ENCODE measurements at places on chromosomes 12 and 14. TPM values are rescaled to one million over a fixed set of nuclear protein-coding genes. Genes with fewer than 3 reads are reported as not detected.

Gene PTPRB
- 0.24 TPM for total RNA-seq

DNA sequence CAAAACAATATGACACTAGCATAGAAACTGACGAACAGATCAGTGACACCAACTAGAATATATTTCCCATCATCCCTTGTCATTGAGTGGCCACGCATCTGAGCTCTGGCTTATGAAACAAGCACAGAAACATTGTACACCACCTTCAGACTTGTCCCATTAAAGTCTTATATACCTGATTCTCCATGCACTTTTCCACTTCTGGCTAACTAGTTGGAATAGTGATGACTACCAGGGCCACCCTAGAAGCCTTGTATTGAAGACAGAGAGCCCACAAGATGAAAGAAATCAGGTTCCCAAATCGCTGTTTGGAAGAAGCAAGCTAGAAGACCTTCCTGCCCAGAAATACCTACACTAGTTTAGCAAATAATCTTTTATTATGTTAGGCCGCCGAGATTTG, 99.7 kb upstream of the PPM1H start:
- ATAC-seq, result no peak

- ATAC-seq, result no peak
Observed at GRCh38 chr12:95225645-95226212, 8.1 kb downstream of the VEZT start.

- ATAC-seq, result no peak
Observed at GRCh38 chr14:76272774-76273173, 103.2 kb upstream of the ESRRB start.

DNA sequence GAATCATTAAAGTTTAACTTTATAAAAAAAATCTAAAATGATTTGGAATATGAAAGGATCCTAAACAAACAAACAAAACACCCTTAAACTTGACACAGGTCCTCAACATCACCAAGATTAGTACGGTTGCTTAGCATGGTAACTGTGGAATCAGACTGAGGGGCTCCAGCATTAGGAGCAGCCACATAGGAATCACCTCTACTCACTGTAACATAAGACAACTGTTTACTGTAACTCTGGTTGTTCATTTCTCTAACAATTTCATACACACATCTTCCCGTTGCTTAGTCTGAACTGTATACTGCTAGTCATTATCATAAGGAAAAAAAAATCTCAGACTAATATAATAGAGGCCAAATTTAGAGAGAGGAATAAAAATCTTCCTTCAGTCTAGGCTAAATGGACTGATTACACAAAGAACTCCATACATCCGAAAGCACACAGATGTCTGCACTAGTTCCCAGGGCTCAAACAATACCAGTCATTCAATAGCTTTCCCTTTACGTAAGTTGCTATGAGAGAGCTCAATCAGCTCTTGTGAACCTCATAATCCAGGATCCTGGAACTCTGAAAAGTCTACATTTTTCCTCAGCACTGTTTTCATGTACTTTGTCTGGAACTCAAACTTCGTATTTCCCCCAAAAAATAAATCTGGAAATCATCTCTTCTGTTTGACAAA, 26.0 kb downstream of the LRP6 start:
- ATAC-seq, result no peak

DNA sequence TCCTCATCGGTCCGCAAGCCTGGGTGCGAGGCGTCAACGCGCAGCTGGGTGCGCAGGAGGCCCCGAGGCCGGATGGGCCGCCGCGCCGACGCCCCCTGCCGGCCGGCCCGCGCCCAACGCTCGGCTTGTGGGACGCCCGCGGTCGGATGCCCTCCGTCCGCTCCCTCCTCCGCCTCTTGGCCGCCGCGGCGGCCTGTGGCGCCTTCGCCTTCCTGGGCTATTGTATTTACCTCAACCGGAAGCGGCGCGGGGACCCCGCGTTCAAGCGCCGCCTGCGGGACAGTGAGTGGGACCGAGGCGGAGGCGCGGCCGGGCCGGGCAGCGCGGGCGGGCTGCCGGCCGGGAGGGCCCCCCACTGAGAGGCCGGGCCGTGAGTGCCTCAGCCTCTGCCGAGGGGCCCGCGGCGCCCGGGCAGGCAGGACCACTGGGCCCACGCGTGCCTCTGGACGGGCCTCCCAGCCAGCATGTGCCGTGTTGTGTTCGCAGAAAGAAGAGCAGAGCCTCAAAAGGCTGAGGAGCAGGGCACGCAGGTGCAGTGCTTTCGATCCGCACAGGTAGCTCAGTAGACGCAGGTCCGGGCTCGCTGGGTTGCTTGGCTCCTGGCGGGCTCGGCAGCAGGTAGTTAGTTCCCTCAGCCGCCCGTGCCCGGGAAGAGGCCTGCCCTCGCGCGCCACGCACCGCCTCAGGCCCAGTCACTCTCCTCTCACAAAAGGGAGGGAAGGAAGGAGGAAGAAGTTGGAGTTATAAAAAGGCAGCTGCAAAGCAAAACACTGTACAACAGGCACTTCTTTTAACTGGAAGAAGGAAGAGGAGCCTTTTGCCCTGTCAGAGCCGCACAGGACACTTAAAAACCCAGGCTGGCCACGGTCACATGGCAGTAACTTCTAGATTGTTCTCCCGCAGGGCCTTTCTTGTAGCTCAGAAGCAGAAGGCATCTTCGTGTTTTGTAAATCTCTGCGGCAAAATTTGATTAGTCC, at the start of gene TOMM20L:
Gene TOMM20L, plus strand, starts transcription at position 119 of the 977 bp plus-strand sequence. Its CDS starts 28 bp downstream, at position 147.
- peak; percentile 95 for ATAC-seq

DNA sequence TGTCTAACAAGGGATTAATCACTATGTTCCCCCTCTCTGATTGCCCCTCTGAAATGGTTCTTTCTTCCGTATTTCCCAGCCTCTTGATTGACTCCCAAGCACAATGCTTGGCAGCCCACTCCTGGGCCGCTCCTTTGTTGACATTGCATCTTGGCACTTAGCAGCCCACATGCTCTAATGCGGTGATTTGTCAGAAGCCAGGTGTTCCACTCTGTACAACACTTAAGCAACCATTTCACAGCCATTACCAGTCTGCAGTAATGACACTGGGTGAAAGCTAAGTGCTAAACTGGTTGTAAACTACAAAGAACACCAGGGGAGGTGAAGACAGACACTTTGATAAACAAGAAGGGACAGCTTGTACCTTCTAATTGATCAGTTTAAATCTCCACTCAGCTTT, 353.5 kb downstream of the TMEM132D start:
- no peak for ATAC-seq

Gene EPS8
- 1.4 TPM for total RNA-seq

DNA sequence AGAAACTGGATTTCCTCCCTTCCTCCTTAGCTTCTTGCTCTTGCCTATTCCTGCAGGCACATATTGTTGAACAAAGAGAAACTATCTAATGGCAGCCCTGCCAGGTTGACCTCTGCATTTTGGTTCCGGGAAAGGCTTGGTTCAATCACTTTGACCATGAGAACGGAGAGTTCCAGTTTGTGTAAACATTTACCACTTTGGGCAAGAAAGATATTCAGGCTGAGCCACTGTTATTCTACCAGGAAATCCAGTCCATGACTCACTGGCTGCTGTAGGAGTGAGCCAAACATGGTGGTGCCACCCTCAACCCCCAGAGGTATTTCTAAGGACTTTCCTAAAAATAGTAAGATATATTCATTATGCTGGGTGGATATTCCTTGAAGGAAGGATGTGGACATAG, 242.2 kb upstream of the OR4E1 start:
- peak; percentile 35 for ATAC-seq

GRCh38 chr12:96774496-96775256, 132.4 kb upstream of the NEDD1 start:
- ATAC-seq, result no peak

Gene GNB3
- not detected for total RNA-seq

Gene CCNT1
- total RNA-seq, result 64.7 TPM

- ATAC-seq, result no peak
Observed at GRCh38 chr14:103889313-103890051, 38.8 kb upstream of the TDRD9 start.

DNA sequence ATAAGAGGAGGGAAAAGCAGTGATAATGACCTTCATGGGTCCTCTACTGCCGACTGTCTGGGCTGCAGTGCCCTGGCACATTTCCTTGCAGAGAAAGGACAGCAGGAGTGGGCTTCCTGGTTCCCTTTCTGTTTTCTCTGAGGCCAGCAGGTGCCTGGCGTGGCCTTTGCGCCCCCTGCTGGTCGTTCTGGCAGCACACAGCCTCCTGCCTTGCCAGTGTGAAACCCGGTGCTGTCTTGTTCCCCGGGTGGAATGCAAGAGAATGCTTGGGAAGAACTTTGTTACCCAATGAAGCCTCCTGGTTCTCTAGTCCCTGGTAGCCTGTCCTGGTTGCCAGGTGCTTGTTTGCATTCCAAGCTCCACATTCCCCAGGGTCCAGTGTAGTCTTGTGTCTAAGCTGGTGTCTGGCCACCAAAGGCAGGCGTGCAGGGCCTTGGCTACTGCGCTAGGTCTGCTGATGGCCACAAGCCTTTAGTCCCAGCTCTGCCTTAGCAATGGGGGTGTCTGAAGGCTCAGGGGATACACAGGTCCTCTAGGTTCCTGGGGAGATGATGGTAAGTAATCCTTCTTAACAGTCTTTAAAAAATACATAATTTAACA, 1392.4 kb upstream of the TMEM132C start:
- peak; percentile 76 for ATAC-seq

Gene MRPS35
- total RNA-seq, result 33.9 TPM

- ATAC-seq, result no peak
Observed at GRCh38 chr14:38206689-38207376, 871 bp upstream of the SSTR1 start.

GRCh38 chr14:22423958-22424357, 165.1 kb downstream of the DAD1 start:
- no peak for ATAC-seq

DNA sequence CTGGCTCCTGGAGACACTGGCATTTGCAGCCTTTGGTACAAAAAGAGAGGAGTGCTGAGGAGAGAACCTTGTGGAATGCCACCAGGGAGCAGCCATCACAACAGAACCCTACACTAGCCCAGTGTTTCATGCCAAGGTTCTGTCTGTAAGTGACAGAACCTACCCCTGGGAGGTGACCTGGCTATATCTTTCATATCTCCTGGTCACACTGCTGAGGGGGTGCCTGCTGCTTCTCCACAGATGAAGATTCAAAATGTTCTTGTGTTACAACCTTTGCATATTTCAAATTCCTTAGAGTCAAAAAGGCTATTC, 12.7 kb upstream of the EIF4B start:
- ATAC-seq, result no peak

- peak; percentile 50 for ATAC-seq
Observed at GRCh38 chr12:108825201-108825950, 32.0 kb downstream of the SSH1 start.

- ATAC-seq, result no peak
Observed at GRCh38 chr14:52663850-52664249, 31.5 kb downstream of the ERO1A start.

- ATAC-seq, result no peak
Observed at GRCh38 chr14:26008290-26008689, 589.5 kb downstream of the NOVA1 start.

Gene PRPH
- total RNA-seq, result not detected

Gene C3AR1
- total RNA-seq, result 6.4 TPM

DNA sequence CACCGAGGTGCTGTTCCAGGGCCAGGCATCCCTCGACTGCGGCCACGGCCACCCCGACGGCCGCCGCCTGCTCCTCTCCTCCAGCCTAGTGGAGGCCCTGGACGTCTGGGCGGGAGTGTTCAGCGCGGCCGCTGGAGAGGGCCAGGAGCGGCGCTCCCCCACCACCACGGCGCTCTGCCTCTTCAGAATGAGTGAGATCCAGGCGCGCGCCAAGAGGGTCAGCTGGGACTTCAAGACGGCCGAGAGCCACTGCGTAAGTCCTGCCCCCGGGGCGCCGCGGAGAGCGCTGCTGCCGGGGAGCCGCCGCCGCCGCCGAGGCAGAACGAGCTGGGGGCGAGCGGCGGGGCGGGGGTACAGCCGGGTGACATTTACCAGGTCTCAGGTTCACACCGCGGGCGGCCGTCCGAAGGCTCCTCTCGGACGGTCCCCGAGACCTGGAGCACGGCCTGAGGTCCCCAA, 1.4 kb downstream of the PLXNC1 start:
- peak; percentile 18 for ATAC-seq

Gene SPIC
- total RNA-seq, result not detected

DNA sequence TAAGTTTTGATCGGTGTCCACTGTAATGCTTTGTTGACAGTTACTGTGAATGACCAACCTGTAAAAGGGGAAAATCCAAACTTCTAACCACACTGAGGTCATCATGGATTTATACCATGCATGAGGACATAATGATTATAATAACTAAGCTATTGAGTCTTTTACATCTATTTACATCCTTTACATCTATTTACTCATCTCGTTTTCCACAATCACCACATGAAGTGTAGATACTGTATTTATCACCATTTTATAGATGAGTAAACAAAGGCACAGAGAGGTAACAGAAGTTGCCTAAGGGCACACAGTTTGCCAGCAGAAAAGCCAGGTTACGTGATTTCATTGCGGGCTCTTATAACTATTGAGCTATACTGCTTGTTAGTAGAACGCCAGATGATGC, 27.9 kb upstream of the EID3 start:
- ATAC-seq, result peak; percentile 55

GRCh38 chr12:82972624-82973023, 285.9 kb downstream of the TMTC2 start:
- ATAC-seq, result no peak

DNA sequence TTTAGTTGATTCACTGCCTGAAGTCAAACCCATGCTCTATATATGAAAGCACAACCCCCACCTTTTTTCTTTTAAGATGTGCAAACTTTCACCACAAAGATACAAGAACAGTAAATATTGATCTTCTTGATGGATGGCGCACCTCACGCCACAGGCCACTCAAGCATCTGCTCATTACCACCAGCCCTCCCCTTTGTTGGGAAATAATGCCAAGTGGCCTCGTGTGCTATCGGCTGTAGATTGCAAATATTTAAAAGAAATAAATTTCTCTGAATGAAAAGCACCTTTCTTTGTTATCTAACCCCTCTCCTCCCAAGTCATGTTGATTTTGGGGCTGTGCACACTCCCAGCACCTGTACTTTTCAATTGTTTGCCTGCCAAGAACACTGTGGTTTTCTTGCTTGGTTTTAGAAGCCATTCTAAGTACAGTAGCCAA, 122.7 kb downstream of the C12orf42 start:
- no peak for ATAC-seq

DNA sequence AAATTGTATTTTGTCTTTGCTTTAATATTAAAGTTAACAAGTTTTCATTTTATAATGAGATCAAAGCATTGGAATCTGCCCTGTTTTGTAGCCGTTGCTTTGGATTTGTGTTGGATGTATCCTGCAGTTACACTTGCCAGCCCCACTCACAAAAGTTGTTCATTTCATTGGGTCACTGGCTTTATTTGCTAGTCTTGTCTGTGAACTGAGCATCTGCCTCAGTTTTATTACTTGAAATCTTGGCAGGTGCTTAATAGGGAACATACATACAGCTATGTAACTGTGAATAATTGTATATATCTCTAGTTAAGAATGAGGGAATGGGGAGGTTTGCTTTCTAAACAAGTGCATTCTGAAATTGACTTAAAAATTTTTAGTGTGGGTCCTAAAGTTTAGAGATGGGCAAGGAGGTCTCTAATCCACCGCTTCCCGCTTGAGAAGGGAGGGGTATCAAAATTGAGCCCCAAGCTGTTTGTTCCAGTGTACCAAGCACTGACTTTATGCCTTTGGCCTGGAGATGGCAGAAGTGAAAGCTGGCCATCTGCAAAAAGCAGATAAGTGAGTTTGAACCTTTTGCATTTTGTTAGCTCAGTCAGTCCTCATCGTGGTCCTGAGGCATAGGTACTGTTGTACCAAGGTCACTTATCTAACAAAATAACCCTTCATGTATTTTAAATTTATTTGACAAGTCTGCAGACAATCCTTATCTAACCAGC, 9.3 kb downstream of the EIF5 start:
- no peak for ATAC-seq

Gene PKP2
- not detected for total RNA-seq
